ENCODE measurements at places on chromosomes 4 and X. TPM values are rescaled to one million over a fixed set of nuclear protein-coding genes. Genes with fewer than 3 reads are reported as not detected.

- no peak for DNase-seq
- H3K27me3 ChIP-seq = no peaks in the 10 kb centered on the region
- H3K4me1 ChIP-seq = peaks cover 4% of the 10 kb centered on the region
- no peak overlapping the region for H3K4me3 ChIP-seq
- peaks cover 16% of the 10 kb centered on the region for H3K36me3 ChIP-seq
These were observed 20.8 kb downstream of the LIN54 start for GRCh38 chr4:82989575-82990429.

DNA sequence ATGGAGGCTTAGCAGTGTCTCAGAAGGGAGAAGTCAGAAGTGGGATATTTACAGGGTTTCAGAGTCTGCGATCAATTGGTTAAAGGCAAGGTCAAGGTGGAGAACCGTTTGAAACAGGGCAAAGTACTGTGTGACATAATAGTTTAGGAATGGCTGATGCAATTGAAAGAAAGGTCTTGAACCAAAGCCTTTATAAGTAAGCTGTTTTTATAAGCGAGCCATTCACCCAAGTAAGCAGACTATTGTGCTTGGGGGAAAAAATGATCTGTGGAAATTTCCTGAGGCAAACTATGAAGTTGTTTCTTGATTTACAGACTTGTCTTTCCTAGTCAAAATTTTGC is 327.3 kb downstream of the CAMK2D start:
- no peak overlapping the region for H3K27ac ChIP-seq
- no peak for DNase-seq

- peak overlapping the region; percentile 12 for H3K4me3 ChIP-seq
- H3K36me3 ChIP-seq = no peaks in the 10 kb centered on the region
- DNase-seq = no peak
- H3K27ac ChIP-seq = peak overlapping the region; percentile 62
These were observed 152.2 kb downstream of the NHS start for GRCh38 chrX:17527135-17527701.

GRCh38 chr4:184114431-184114830 is 103.2 kb downstream of the ENPP6 start:
- no peaks in the 10 kb centered on the region for H3K36me3 ChIP-seq
- H3K27ac ChIP-seq = no peak overlapping the region
- H3K4me1 ChIP-seq = no peaks in the 10 kb centered on the region

DNA sequence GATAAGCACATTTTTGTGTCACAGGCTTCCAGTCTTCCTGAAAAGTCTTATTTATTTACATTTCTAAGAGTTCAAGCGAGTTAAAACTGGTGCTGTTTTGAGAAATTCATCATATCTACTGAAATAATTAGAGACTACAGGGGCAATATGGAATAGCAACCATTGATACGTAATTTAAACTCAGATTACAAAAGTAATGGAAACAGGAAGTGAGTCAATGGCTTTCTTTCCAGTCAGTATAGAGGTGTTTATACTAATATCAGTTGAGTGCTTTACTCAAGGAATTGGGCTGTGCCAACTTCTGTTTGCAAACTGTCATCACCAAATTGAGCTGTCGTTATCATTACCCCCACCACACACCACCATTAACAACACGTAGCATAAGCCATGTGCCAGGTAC is 222.7 kb downstream of the COL25A1 start:
- no peak overlapping the region for H3K27ac ChIP-seq
- DNase-seq = no peak
- no peaks in the 10 kb centered on the region for H3K36me3 ChIP-seq
- peaks cover 24% of the 10 kb centered on the region for H3K4me1 ChIP-seq
- no peak overlapping the region for H3K4me3 ChIP-seq

DNA sequence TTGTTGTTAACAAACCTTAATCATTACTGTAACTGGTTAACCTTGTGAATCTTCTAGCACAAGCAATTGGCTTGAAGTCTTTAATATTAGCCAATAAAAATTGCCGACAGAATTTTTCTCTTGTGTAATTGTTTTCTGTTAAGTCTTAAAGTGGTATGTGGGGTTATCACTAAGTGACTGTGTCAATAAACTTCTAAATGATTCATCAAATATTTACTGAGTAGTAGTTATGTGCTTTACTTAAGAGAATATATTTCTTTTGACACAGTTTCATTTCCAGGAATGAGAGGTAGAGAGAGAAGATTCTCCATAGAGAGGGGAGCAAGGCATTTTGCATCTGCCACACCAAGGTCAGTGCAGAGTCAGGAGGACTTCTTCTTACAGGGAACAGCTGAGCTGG is 2361.6 kb upstream of the AGA start:
- no peak for DNase-seq
- H3K27ac ChIP-seq = no peak overlapping the region
- no peaks in the 10 kb centered on the region for H3K27me3 ChIP-seq
- no peak overlapping the region for H3K4me3 ChIP-seq

The BEX1 gene
- total RNA-seq = 61.9 TPM

Data from type B pancreatic cell (in vitro differentiated cells).